ENCODE measurements at places on chromosomes 16 and 17.

- DNase-seq = no peak
Measured at GRCh38 chr17:59561042-59561441, 4.4 kb upstream of the DHX40 start.

DNA sequence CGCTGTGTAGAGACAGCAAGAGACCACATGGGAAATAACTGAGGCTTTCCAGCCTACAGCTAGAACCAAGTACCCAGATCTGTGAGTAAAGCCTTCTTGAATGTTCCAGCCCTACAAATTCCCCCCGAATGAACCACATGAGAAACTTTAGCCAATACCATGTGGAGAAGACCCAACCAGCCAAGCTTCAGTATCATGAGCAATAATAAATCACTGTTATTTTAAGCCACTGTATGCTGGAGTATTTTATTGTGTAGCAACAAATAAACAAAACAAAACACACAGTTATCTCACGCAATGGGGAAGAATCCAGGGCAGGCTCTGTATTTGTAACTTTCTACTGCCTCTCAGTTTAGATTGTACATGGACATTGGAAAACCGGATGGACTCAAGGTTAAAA is 426.2 kb downstream of the CDH11 start:
- DNase-seq = no peak

- DNase-seq = peak; percentile 55
Measured at GRCh38 chr17:41521574-41522261, 3.0 kb upstream of the KRT15 start.

DNA sequence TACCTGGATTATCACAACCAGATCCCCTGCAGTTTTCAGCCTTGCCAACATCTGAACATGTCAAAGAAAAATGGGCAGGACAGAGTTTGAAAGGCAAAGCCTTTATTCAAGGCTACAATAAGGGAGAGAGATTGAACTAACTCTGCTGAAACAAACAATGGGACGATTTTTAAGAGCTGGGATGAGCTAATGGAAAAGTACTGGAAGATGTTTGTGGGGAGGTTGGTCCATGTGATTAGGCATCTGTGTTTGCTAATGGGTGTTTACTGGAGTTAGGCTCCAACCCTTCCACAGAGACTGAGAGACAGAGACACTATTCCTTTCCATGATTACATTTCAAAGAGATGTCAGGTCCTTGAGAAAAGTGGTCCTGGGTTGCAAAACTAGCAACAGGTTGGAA is 35.0 kb upstream of the HSBP1 start:
- no peak for DNase-seq

GRCh38 chr16:16008666-16009065 is 59.2 kb downstream of the ABCC1 start:
- DNase-seq = no peak

DNA sequence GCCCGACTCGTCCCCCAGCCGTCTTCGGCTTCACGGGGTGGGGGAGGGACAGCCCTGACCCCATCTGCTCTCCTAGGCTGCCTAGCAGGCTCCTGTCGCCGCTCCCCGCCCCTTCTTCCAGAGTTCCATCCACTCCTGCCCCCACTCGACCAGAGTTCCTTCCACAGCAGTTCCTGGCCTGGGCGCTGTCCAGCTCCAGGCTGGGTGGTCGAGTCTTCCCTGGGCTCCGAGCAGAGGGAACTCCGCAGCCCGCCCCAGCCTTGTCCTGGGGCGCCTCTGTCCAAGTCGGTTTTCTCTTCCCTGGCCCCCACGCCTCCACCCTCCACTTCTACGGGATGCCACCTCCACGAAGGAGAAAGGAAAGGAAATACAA is 1.4 kb downstream of the PYY start:
- DNase-seq = no peak

DNA sequence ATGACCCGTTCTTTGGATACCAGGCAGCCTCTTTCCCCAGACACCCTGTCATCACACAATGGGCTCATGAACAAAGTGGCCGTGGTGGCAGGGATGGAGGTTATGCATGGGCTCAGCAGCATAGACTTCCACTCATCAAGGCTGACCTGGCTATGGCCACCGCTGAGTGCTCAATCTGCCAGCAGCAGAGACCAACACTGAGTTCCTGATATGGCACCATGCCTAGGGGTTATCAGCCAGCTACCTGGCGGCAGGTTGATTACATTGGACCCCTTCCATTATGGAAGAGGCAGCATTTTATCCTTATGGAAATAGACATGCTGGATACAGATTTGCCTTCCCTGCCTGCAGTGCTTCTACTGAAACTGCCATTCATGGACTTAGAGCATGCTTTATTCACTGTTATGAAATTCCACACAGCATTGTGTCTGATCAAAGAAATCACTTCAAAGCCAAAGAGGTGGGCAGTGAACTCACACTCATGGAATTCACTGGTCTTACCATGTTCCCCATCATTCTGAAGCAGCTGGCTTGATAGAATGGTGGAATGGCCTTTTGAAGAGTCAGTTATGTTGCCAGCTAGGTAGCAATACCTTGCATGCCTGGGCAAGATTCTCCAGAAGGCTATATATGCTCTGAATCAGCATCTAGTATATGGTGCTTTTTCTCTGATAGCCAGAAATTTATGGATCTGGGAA is 160.6 kb downstream of the PRKCB start:
- DNase-seq = no peak
